ENCODE measurements at places on chromosomes 1 and 21.

DNA sequence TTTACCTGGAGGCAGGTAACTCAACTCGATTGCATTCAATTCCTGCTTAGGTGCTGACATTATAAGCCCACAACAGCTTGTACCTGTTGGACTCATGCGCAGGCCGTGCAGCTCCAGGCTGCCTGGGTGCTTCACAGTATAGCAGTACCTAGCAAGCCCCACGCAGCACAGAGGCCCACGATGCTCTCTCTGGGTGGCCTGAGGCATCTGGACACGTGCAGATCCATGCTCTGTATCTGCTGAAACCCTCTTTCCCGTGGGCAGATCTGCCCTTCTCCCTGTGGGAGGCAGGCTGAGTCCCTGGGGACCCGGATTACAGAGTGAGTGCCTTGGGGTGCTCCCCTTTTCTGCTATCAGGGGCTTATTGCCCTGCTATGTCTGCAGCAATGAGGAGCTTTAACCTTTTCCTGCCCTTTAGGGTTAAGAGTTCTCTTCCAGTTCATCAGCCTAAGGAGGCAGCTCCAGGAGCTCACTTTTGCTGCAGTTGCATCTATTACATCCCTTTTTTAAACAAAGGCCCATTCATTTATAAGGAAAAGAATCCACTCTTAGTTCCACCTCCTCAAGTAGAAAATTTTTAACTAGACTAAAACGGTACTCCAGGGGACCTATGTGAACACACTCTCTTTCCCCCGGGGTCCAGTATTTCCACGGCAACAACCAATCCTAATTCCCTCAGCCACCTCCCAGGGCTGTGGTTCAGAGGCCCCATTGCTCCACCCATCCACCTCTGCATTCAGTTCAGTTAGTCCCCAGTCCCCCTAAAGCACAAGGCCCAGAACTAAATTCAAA lies 19.3 kb downstream of the ITPKB start:
- no peak for DNase-seq

- DNase-seq = no peak
These were observed 1530.9 kb upstream of the TPTE start for GRCh38 chr21:8990326-8991087.

DNA sequence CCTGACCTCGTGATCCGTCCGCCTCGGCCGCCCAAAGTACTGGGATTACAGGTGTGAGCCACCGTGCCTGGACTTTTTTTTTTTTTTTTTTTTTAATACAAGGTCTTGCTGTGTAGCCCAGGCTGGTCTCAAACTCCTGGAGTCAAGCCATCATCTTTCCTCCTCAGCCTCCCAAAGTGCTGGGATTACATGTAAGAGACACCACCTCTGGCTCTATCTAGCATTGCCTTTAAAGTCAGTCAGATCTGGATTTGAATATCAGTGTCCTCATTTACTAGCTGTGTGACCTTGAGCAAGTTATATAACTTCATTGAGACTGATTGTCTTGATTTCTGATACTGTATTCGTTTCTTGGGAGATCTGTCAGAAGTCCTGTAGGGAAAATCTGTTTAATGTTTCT lies 6.6 kb downstream of the MAP3K21 start:
- DNase-seq = no peak

- DNase-seq = no peak
These were observed 44.9 kb upstream of the PCBP3 start for GRCh38 chr21:45598666-45599065.

GRCh38 chr1:25183126-25183980 lies 48.9 kb downstream of the SYF2 start:
- DNase-seq = no peak

GRCh38 chr1:238242181-238242580 lies 351.5 kb upstream of the ZP4 start:
- no peak for DNase-seq

DNA sequence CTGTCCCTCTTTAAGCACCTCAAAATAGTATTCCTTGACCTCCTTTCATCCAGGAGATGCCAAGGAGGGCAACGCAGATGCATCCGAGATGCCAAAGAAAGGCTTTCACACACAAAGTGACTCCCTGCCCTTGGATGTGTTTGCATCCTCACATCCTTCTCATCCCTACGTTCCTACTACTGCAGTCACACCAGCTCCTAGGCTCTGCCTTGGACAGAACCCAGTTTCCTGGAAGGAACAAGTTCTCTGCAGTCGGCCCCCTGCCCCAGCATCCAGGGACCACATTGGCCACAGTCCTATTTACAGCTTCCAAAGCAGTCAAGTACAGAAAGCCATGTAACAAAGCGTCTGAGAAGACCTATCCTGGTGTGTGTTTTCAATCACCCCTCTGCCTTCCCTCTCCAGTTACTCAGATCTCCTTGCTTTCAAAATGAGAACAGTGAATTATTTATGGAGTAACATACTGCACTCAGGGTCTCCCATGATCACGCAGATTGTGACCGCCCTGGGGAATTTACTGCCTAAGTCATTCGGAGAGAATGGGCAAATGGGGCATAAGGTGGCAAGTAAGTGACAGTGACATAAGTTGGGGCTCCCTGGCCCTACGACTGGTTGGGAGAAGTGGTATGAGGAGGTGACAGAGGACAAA lies 21.8 kb upstream of the SRP9 start:
- peak; percentile 84 for DNase-seq

DNA sequence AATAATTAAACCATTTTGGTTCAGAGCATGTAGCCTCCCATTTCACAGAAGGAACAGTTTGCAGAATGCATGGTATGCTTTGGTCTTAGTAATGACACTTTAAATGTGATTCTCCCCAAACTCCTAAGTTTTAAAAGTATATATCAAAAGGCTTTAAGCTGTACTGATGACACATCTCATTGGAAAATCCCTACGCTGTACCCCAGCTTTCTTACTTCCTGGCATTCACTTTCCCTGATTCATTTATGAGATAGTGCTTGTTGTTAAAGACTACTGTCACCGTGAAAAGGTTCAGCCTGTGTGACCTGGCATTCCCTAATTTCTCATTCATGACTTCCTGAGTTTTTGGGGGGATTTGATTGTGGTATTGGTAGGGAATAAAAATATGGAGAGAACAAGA lies 53.4 kb downstream of the MPZL1 start:
- DNase-seq = no peak

DNA sequence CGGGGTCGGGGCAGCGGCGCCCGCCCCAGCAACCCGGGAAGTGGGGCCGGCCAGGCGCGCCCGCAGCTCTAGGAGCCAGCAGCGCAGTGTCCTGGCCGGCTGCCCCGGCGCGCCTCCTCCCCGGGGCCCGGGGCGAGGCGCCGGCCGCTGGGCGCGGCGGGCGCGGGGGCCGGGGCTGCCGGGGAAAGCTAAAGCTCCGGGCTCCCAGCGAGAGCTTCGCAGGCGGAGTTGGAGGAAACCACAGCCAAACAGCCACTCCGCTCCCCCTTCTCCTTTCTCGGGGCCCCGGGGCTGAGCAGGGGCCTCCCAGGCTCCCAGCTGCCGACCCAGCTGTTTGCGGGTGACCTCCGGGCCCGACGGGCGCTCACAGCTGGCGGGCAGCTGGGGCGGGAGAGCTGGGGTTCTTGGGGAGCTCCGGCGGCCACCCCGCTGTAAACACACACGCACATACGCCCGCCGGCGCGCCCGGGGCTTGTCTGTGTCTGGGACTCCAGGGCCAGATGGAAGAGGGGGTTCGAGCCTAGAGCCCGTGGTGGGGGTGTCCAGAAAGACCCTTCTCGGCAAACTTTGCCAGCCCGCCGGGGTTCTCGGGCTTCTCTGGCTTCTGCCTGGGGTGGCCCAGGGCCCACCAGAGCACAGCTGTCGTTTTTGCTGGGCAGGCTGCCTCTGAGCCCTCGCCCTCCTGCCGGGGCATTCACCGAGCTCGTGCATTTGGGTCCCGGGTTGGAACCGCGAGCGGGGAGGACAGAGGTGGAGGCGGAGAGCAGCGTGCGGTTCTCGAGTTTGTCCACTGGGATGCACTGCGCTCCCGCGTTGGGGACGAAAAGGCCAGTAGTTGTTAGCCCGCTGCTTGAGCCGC lies 1.5 kb downstream of the AJAP1 start:
- peak; percentile 62 for DNase-seq
